ENCODE measurements at places on chromosomes 16 and 17. TPM values are rescaled to one million over a fixed set of nuclear protein-coding genes. Genes with fewer than 3 reads are reported as not detected.

The SULT1A1 gene
- total RNA-seq: 1.6 TPM

The HBQ1 gene
- total RNA-seq: 0.28 TPM

The NEUROD2 gene
- total RNA-seq: not detected

The TMEM100 gene
- total RNA-seq: 0.07 TPM

The SP6 gene
- 4.2 TPM for total RNA-seq

The CXCL16 gene
- total RNA-seq: 17.1 TPM

The CYGB gene
- total RNA-seq: 17.8 TPM

The KLHL10 gene
- not detected for total RNA-seq

The BLMH gene
- total RNA-seq: 16.5 TPM

The CRISPLD2 gene
- 0.48 TPM for total RNA-seq

The SLFN13 gene
- 3.7 TPM for total RNA-seq

The LAT gene
- total RNA-seq: 1.2 TPM

The MT1A gene
- total RNA-seq: not detected

The HOXB7 gene
- 0.54 TPM for total RNA-seq

The CD68 gene
- 20.1 TPM for total RNA-seq

The LYRM9 gene
- 1.6 TPM for total RNA-seq

The HEATR3 gene
- total RNA-seq: 21.4 TPM

The CTF1 gene
- 0.95 TPM for total RNA-seq

The KRT12 gene
- total RNA-seq: not detected

The SMPD3 gene
- 0.10 TPM for total RNA-seq

The TMEM219 gene
- 86.6 TPM for total RNA-seq

The NETO2 gene
- 57.4 TPM for total RNA-seq

The CRYBA1 gene
- not detected for total RNA-seq

The SMTNL2 gene
- not detected for total RNA-seq

The CDK5R1 gene
- 11.8 TPM for total RNA-seq

The PRAC1 gene
- total RNA-seq: not detected

The RASL10B gene
- 0.17 TPM for total RNA-seq

The NPTX1 gene
- total RNA-seq: not detected

The SPNS3 gene
- not detected for total RNA-seq

The PITPNC1 gene
- 64.8 TPM for total RNA-seq

The IL21R gene
- 0.14 TPM for total RNA-seq

The ZNF764 gene
- 5.5 TPM for total RNA-seq

The HIC1 gene
- 3.0 TPM for total RNA-seq

The CNTNAP4 gene
- 0.14 TPM for total RNA-seq

The HEATR9 gene
- total RNA-seq: not detected

The MRPL27 gene
- total RNA-seq: 123 TPM

The PIMREG gene
- 28.7 TPM for total RNA-seq

The PIRT gene
- total RNA-seq: not detected

The HOXB9 gene
- not detected for total RNA-seq

The PIK3R6 gene
- not detected for total RNA-seq

The GSDMA gene
- 4.3 TPM for total RNA-seq

The ARHGDIG gene
- total RNA-seq: not detected

The MKS1 gene
- 13.2 TPM for total RNA-seq

The UTS2R gene
- total RNA-seq: not detected

The KREMEN2 gene
- 8.5 TPM for total RNA-seq

The CCDC200 gene
- not detected for total RNA-seq

The GNG13 gene
- total RNA-seq: not detected

The TMC8 gene
- 0.11 TPM for total RNA-seq

The STH gene
- total RNA-seq: not detected

The ASGR1 gene
- 0.14 TPM for total RNA-seq

The NKIRAS2 gene
- 17.1 TPM for total RNA-seq

The ZNF469 gene
- total RNA-seq: under 0.01 TPM

The FBXW10 gene
- not detected for total RNA-seq

The ATP2A3 gene
- total RNA-seq: 0.28 TPM
